ENCODE measurements at places on chromosomes 5 and 9.

GRCh38 chr9:111274737-111275136 is 55.3 kb downstream of the OR2K2 start:
- no peak for DNase-seq

GRCh38 chr5:111774525-111774924 is 17.5 kb upstream of the NREP start:
- DNase-seq: peak; percentile 88

GRCh38 chr5:134224888-134225779 is 739 bp downstream of the PPP2CA start:
- peak; percentile 41 for DNase-seq

DNA sequence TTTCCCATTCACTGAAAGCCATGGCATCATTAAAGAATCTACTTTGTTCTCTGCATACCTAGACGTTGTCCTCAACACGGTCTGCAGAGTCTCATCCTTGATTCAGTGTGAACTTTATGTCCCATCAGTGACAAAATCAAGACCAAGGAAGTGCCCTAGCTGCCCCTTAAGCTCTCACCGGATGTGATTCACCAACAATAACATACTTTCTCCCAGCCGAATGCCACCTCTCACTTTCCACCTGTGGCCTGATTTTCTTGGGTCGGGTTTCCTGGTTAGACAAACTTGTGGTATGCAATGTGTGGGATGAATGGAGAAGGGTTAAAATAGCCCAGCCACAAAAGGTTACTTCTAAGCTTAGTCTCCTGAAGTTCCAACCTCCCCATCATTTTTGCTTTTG is 145.3 kb upstream of the PAPPA start:
- no peak for DNase-seq

DNA sequence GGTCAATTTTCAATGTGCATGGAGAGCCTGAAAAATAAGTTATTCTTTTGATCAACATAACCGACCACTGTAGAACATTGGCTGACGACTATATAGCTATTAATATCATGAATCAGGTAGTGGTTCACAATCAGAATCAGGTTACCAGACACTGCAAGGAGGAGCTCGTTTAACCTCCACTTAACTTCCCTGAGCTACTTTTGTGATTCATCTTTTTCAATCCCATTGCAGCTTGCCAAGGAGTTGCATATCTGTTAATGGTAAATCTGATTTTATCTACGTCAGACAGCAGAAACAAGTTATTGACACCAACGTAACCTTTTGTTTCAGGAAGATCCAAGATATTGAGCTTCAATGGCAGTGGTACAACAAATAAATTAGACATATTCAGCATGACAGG is 2263.8 kb upstream of the ACO1 start:
- DNase-seq: no peak

DNA sequence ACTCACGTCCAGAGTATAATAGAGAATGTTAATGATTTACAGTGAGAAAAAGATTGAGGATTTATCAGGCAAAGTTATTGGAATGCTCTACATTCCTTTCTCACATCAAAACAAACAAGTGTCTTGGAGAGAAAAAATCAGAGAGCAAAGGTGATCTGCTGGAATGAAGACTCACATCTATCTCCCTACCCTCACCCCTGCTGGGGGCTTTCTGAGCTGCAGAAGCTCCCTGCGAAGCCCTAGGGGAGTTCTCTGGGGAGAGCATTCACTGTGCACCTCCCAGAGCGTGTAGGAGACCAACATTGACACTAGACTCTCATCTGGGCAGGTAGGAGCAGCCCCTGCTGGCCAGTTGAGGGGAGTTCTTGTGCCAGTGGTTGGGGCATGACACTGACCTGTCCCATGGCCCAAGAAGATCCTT is 76.6 kb upstream of the ADAMTS16 start:
- no peak for DNase-seq

- no peak for DNase-seq
Observed at GRCh38 chr9:98328141-98328540, 72.7 kb upstream of the TBC1D2 start.

DNA sequence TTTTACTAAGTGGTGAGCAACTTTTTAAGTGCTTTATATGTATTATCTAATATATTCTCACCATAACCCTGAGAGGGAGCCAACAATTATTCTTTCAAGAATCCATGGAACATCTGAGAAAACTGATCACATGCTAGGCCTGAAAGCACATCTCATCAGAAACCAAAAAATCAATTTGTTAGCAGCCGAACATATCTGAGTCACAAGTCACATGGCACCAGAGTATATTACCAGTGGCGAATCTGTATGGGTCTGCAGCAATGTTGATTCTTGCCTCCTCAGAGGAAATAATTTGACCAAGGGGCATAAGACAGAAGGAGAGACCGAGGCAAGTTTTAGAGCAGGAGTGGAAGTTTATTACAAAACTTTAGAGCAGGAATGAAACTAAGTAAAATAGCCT is 25.3 kb upstream of the SIL1 start:
- no peak for DNase-seq

DNA sequence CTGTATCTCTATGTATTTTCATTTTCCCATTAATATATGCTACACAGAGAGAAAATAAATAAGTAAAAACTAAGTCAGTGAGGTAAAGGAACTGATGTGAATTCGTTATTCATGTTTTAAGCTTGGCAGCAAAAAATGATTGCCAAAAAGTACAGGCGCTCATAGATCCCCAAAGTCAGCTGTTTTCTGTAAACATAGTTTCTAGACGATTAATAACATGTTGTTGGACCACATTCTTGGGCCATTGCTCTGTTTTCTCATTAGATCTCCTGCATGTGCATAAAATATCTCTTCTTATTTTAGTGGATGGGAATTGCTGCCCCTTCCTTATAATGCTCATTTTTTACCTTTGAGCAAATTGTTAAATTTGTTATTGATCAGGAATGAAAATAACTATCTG is 215.2 kb downstream of the TLE1 start:
- DNase-seq: no peak

DNA sequence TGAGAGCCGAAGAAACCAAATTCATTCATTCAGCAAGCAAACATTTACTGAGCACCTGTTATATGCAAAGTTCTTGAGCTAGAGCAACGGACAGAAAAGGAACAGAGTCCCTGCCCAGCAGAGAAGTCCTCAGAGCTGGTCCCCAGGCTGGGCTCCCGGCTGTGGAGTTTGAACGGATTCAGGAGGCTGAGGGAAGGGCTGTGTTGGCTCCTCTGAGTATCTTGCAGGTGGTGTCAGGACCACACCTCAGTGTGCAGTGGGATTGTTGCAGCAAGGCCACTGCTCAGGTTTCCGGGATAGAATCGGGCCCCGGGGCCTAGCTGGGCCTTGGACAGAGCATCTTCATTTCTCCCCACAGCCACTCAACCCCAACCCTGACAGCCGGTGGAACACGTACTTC is 5.1 kb downstream of the TBC1D13 start:
- no peak for DNase-seq

DNA sequence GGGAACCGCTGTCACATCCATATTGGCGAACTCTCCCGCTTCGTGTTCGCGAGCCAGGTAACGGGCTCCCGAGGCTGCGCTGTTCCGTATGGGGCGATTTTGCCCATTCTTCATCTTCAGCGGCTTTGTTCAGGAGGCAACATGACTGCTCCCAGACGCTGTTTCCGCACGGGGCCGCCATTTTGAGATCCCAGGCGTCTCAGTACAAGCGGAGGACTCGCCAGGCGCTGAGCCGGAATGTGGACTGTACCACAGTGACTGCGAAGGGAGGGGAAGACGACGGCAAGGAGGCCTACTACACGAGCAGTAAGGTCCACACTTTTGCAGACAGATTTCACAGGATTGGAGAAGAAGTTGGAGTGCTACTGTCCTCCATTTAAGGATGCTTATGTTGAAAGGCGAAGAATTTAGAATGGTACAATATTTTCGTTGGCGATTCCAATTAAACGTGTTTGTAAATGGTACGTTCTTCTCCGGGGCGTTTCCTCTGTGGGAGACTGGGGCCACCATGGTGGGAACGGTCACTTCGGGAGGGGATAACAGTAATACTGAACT is 41.6 kb upstream of the ZNF300 start:
- DNase-seq: no peak

DNA sequence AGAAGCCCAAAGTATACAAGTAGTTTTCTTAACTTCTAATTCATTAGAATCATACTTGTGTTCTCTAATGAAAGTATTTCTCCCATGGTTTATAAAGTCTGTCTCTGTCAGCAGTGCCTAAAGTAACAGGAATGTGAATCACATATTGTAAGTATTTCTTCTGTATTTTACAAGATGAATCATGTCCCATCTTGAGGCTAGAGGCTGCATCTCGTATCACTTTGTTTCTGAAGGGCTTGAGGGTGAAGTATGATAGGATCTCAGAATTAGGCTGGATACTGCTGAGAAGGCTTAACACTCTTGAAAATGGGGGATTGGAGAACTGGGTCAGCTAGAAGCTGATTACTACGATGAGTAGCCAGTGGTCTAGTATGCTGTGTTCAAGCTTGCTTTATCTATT is 242.2 kb upstream of the ACTBL2 start:
- DNase-seq: no peak

DNA sequence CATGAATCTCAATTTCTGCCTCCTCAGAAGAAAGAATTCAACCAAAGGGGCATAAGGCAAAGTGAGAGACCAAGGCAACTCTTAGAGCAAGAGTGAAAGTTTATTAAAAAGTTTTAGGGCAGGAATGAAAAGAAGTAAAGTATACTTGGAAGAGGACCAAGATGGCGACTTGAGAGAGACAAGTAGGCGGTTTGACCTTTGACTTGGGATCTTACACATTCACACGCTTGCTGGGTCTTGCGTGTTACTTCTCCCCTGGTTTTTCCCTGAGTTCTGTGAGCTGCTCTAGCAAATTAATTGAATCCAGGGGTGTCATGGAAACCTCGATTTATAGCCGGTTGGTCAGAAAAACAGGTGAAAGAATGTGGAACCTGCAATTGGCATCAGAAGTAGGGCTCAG is 7.0 kb downstream of the ZNF346 start:
- DNase-seq: no peak

DNA sequence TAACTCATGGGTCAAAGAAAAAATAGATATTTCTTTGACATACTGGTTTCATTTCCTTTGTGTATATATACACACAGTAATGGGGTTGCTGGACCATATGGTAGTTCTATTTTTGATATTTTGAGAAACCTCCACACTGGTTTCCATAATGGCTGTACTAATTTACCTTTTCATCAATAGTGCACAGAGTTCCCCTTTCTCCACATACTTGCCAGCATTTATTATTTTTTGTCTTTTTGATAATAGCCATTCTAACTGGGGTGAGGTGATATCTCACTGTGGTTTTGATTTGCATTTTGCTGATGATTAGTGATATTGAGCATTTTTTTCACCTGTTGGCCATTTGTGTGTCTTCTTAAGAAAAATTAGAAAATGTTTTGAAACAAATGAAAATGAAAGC is 78.4 kb upstream of the CKMT2 start:
- no peak for DNase-seq

DNA sequence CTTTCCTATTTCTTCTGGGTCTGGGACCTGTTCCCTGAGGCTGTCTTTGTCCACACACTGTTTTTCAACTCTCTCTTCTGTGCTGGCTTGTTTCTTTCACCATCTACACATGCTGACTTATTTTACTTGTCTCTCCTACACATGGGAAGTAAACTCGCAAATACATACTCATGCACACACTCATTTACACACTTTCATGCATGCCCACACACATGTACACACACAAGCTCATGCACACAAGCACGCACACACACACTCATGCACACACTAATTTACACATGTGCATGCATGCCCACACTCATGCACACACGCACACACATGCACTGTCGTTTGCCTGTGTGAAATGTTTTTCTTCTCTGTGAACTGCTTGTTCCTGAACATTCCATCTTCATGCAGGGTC is 169.0 kb downstream of the IRX2 start:
- DNase-seq: no peak

GRCh38 chr9:79661279-79661678 is 89.5 kb downstream of the TLE4 start:
- no peak for DNase-seq

DNA sequence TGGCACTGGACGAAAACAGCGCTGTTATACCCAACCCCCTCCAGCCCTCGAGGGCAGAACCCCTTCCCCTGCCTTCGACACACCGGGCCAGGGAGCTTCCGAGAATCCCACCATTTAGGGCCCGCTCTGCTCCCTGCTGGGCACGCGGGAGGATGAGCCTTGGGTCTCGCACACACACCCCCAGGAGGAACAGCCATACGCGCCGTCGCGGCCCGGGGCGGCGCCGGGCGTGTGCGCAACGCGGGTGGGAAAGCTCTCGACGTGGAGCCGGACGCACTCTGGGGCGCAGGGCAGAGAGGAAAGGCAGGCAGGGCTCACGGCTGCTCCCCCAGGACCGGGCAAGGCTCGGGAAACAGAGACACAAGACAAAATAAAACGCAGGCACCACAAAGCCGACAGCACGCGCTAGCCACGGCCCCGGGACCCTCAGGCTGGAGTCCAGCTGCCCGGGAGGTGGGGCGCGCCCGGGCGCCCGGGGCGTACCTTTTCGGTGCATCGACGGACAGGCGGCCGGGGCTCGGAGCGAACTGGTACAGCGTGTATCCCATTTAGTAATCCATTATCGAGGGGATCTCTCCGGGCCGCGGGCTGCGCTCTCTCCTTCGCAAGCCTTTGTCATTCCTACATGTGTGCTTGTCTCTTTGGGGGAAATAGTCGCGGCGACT is 789 bp downstream of the SEMA6A start:
- DNase-seq: peak; percentile 14

- DNase-seq: no peak
Observed at GRCh38 chr5:58921159-58921558, 338.3 kb downstream of the RAB3C start.

GRCh38 chr5:107476783-107477182 is 194.0 kb downstream of the EFNA5 start:
- no peak for DNase-seq

GRCh38 chr5:52783226-52783959 is 4.3 kb upstream of the ITGA1 start:
- no peak for DNase-seq

- DNase-seq: no peak
Observed at GRCh38 chr5:24646915-24647314, 2.1 kb upstream of the CDH10 start.

- no peak for DNase-seq
Observed at GRCh38 chr5:166722939-166723338, 1568.5 kb upstream of the WWC1 start.

DNA sequence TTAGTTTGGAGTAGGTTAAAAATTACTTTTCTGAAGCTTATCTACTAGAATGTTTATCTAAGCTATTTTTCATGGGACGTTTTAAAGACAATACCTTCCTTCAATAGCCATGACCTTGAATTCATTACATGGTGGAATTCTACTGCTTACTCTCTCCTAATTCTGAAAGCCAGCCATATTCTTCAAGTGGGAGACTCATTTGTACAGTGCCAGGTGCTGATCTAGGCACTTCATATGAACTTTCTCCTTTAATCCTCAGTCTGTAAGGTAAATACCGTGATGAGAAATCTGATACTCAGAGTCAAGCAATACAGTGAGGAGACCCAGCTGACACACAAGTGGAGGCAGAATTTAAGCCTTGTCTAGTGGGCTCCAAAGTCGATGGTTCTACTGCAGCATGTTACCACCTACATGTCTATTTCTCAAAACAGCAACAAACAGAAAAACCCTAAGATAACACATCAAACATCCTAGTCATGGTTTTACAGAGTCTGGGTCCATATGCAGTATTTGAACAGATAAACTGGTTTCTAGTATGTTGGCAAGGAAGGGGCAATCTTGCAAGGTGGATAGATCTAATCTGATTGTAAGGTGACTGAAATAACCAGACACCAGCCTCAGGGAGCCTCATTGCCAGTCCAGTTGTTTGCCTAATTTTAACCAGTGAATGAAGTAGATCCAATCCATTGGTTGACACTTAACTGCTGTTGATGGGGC is 243.7 kb downstream of the PIK3R1 start:
- peak; percentile 42 for DNase-seq
